Naive thymus-derived CD8-positive, alpha-beta T cell (primary cell): ENCODE measurements at places on chromosomes 3 and 15.

- no peak for DNase-seq
Observed at GRCh38 chr15:57462381-57462780, 86.1 kb downstream of the CGNL1 start.

DNA sequence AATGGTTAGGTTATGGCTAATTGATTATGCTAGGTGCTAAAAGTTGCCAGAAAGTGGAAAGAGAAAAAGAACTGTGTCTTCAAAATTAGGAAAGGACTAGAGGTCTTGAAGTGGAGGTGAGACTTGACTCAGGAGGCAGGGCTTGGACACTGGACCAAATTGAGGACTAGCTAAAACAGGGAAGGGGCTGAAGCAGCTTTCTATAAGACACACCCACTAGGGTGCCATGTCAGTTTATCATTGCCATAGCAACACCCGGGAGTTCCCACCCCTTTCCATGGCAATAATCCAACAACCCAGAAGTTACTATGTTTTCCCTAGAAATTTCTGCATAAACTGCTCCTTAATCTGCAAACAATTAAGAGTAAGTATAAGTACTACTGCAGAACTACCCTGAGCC lies 42.9 kb upstream of the MITF start:
- no peak for DNase-seq

- DNase-seq = no peak
Observed at GRCh38 chr3:142641504-142641903, 45.3 kb downstream of the PLS1 start.

DNA sequence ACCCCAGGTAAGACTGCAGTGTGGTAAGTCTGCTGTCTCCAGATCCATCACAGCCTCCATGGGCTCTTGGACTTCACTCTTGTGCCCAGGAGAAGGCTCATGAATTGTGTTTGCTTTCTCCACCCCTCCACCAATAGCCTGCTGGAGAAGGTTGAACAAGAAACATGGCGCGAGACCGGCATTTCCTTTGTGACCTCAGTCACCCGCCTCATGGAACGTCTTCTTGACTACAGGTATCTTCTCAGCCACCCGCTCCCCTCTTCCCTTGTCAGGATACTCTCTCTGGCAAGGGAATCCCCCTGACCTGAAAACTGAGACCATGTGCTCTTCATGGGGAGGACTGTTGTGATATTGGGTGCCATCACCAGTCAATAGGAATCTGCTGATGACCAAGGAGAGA lies 52.1 kb upstream of the MANF start:
- no peak for DNase-seq

DNA sequence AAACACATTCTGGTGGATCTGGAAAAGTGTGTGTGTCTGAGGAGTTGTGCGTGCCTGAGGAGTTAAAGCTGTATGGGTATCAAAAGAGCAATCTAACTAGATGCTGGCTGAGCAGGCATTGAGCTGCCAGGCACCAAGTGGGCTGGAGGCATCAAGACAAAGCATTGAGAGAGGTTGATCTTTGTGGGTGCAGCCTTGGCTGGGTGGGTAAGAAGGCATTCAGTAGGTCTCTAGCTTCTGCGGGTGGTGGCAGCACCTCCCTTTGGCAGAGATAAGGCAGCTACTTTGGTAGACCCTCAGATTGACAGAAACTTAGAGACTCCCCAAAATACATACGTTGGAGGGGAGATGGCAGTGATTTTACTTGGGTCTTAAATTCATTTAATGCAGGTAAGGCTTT lies 15.8 kb upstream of the TMEM212 start:
- no peak for DNase-seq

DNA sequence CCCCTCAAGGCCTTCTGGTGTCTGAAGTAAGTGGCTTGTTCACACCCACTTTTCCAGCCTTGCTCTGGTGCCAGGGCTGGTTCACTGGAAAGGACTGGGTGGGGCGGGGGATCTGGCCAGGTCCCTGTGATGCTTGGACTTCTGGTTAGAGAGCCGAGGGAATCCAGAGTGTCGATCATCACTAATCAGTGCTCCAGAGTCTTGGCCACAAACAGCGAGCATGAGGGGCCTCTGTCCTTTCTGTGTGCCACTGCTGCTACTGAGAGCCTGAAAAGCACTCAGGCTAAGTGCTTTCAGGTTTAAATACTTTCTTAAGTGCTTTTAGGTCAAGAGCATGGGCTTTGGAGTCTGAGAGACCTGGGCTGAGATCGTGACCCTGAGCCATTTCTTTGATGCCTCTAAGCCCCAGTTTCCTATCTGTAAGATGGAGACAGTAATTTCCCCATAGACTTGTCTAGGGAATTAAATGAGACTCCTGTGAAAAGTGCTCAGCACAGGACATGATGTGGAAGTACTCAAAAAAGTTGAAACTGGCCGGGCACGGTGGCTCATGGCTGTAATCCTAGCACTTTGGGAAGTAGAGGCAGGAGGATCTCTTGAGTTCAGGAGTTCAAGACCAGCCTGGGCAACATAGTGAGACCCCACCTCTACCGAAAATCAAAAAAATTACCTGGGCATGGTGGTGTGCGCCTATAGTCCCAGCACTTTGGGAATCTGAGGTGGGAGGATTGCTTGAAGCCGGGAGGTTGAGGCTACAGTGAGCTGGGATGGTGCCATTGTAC lies 53.8 kb upstream of the SEC22A start:
- no peak for DNase-seq

DNA sequence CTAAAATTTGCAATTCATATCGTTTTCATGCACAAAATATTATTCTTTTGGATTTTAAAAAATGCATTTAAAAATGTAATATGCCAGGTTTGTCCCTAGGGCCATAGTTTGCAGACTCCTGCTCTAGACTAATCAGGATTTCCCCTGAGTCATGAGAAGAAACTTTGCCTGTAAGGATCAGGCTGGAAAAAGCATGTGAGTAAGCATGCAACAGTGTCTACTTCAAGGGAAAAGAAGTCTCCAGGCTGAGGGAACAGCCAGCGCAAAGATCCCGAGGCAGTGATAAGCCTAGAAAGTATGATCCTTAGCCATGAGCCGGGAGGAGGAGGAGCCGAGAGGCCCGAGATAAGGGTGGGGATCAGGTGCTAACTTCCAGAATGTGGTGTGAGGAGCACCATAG lies 382.8 kb upstream of the CFAP20DC start:
- no peak for DNase-seq

DNA sequence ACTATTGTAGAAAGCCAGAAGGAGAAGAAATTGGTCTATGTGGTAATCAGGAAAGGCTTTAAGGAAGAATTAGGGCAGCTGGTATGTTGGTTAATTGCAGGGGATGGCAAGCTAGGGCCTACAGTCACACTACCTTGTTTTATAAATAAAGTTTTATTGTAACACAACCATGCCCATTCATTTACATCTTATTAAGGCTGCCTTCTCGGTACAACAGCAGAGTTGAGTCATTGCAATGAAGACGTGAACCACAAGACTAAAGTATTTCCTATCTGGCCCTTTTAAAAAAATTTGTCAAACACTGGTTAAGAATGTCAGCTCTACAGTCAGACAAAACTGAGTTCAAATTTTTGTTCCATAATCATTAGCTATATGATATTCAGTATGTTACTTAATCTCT lies 8.3 kb downstream of the SERPINI1 start:
- DNase-seq = no peak

- DNase-seq = no peak
Observed at GRCh38 chr3:176867681-176868663, 329.3 kb downstream of the TBL1XR1 start.

GRCh38 chr3:169659096-169659819 lies 4.3 kb downstream of the MECOM start:
- no peak for DNase-seq

- DNase-seq = peak; percentile 40
Observed at GRCh38 chr15:88894819-88895767, at the start of gene HAPLN3. HAPLN3 (minus strand) TSS chr15:88895544; CDS start chr15:88887298, 8,246 bp downstream.

GRCh38 chr15:76191539-76192244 lies 119.6 kb downstream of the ETFA start:
- no peak for DNase-seq

GRCh38 chr15:31265090-31265870 lies 61.4 kb upstream of the KLF13 start:
- no peak for DNase-seq

- DNase-seq = no peak
Observed at GRCh38 chr15:68224546-68225250, 4.8 kb downstream of the CLN6 start.

- no peak for DNase-seq
Observed at GRCh38 chr3:71271596-71271995, 311.9 kb downstream of the FOXP1 start.
